ENCODE measurements at places on chromosomes 7 and 10.

GRCh38 chr10:125062914-125063230 is 97.5 kb downstream of the CTBP2 start:
- no peak for DNase-seq

GRCh38 chr10:114021154-114021553 is 22.5 kb upstream of the ADRB1 start:
- DNase-seq, result no peak

DNA sequence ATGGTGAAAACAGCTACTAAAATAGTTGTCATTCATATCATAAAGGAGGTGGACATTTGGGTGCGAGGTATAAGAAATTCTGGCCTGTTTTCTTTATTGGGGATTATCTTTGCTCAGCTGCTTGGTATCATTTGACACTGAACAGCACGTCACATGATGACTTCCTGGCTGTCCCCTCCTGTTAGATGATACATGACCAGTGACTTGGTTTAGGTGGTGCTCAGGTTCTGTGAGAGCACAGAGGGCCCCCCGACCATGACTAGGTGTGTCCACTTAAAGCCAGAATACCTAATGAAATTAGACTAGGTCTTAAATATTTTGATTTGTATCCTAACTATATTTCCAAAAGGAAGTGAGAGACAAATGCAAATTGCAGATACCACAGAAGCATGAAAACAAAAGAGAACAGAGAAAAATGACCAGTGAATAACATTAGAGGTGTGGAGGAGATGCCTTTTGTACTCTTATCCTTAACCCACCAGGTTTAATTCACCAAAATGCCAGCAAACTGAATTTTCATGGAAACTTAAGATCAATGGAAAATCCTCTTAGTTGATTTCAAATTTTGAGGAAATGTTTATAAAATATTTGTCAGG is 50.6 kb upstream of the GJD4 start:
- DNase-seq, result no peak

DNA sequence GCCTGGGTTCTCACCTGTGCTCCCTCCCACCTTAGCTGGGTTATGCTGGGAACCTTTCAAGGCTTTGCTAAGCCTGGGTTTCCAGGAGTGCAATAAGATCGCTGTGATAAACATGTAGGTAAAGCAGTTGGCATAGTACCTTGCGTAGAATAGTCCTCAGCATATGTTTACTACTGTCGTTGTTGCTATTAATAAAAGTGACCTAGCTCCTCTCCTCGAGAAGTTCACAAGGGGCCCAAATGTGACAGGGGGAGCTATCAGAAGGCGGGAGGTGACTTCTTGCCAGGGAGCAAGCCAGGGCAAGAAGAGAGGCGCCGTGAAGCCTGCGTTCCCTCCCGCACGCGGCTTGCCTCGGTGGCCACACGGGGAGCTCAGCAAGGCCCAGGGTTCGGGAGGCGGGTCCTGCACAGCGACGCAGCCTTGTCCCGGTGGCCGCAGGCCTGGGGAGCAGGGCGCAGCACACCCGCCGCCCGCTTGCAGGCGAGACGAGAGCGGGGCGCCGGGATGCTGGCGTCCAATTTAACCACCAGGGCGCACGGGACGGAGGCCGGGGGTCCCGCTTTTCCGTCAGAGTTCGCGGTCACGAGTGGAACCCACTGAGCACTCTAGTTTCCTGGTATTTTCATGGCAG is 106.2 kb downstream of the SNX10 start:
- peak; percentile 1 for DNase-seq

GRCh38 chr10:24694086-24694485 is 29.6 kb downstream of the ARHGAP21 start:
- DNase-seq, result no peak

GRCh38 chr10:102691285-102692066 is 22.7 kb downstream of the ARL3 start:
- DNase-seq, result no peak

DNA sequence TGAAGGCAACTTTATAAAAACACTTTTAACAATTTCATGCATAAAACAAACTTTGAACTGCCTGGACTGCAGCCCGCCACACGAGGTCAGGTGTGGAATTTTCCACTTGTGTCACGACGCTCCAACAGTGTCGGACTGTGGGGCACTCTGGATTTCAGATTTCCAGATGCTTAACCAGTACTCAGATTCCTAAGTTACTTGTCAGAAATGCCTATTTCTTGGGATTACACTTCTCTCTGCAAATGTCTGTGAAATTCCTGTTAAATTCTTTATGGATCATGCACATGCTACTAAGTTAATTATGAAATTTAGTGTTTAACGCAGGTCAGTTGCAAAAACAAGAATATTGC is 473 bp upstream of the GPER1 start:
- no peak for DNase-seq

DNA sequence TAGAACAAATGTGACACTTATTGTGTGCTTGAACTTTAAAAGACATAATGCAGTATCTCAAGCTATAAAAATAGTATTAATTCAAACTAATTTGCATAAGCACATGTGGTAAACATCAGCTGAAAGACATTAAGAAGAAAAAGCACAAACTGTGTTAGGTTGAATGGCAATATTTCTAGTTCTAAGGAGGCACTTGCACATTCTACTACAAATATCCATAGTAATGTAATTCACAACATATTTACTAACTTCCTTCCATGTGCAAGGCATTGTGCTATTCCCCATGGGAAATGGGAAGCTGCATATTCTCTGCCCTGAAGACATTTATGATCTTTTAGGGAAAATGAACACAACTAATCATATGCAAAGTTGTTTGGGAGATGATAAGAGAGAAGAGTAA is 80.2 kb upstream of the SLC13A1 start:
- no peak for DNase-seq

GRCh38 chr10:4359003-4359402 is 467.0 kb upstream of the AKR1E2 start:
- DNase-seq, result no peak

DNA sequence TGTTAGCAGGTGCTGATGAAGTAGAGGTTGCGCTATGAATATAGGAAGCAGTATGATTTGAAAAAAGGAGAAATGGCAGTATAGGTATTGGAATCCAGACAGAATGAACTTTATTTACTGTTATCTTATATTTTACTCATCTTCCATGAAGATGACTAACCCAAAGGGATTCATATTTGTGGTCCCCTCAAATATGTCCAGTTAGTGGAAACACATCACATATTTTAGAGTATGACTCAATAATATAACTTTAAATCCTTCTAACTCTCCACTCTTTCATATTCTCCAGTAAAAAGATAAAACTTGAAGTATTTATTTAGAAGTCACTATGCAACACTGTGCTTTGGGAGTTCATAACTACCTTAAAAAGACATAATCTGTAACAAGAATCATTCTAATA is 286.5 kb upstream of the LRRTM3 start:
- no peak for DNase-seq

GRCh38 chr10:12733271-12733670 is 268.2 kb downstream of the CCDC3 start:
- no peak for DNase-seq

- no peak for DNase-seq
Measured at GRCh38 chr7:11466517-11467105, 365.4 kb downstream of the THSD7A start.

GRCh38 chr7:99860281-99861127 is 16.3 kb downstream of the OR2AE1 start:
- DNase-seq, result no peak

DNA sequence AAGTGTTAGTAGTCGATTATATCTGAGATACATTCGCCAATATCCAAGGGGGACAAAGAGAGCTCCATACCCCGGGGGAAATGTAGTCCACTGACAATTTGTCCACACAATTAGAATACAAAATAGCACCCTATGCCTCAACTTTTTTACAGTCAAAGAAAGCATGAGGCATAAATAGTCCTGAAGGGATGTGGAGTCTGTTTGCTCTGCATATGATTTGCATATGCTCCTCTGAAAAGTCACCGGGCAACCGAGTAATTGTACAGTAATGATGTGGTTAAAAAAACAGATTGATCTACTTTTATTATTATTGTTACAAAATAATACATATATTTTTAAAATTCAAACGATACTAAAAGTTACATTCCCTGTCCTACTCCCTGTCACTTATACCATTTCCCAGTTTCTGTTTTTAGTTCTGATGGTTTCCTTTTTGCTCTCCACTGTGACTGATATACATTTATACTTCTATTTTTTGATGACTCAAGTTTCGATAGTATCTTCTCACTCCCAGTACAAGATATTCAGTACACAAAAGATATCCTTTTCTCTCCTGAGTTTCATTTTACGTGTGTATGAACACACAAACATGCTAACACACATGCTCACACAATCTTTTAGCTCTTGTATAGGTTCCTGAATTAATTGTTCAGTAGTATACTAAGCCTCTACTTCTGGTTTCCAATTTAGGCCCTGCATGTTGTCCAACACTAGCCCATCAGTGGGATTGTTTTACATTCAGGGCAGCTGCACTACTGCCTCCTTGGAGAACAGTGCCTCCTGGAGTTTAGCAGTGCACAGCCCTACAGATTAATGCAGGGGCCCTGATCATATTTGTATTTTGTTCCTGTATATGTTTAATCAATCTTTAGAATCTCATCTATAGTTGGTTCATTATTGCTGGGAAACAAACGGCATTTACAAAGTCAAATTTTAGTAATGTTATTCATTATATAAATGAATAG is 130.9 kb downstream of the TES start:
- DNase-seq, result no peak

GRCh38 chr7:136883046-136883445 is 14.6 kb downstream of the CHRM2 start:
- DNase-seq, result no peak

GRCh38 chr10:2886662-2887061 is 180.7 kb upstream of the PFKP start:
- DNase-seq, result no peak

DNA sequence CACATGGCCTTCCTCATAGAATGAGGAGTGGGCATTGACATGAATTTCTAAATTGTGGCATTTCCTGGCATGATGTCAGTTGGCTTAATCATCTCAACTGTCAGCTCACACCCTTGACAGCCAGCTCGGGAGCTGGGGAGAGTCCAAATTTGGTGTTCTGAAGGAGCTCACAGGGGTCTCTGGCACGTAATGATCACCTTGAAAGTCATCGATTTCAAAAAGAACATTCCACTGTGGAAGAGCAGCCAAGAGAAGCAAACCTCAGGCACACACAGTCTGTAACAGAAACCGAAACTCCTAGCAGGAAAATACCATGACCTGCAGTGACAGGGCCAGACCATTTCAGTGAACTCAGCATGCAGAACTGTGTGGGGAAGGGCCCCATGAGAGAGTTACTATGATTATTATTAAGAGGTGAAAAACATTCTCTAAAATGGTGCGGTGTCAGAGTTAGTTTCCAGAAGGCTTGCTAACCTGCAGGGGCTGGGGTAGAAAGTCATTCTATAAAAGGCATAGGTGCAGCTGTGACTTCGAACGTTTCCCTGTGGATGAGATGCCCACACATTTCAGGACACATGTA is 26.4 kb upstream of the KLF6 start:
- peak; percentile 57 for DNase-seq

DNA sequence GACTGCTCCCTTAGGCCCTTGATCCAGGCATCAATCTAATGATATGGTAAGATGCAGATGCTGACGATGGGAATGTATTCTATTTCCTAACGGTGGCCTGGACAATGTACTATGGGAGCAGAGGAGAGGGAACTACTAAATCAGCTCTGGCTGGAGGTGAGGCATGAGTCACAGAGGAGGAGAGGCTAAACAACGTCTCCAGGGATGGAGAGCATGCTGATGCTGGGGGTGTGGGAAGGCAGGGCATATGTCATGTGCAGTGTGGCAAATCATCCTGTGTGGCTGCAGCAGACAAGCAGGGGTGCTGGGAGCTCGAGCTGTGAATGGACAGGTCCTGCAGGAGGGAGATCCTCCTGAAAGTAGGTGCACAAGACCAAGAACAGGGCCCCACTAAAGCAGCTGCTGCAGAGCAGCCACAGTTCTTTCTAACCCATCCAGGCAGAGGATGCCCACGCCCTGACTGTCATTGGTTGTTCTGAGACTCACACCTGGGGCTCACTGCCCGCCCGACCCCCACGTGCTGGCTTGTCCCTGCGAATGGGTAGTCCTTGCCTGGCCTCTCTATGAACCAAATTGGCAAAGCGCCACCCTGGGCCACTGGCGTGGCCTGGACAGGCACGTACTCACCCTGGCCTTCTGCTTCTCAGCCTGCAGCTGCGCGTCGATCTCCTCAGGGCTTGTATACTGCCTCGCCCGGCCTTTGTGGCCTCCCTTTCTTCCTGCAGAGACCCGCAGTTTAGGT is 4.0 kb downstream of the PDAP1 start:
- no peak for DNase-seq

- peak; percentile 52 for DNase-seq
Measured at GRCh38 chr10:73908853-73909539, 1.9 kb upstream of the PLAU start.

- no peak for DNase-seq
Measured at GRCh38 chr7:155694851-155695250, 50.4 kb downstream of the RBM33 start.

- DNase-seq, result no peak
Measured at GRCh38 chr7:100632951-100633717, 8.2 kb downstream of the TFR2 start.

GRCh38 chr10:77644557-77645243 is 7.1 kb upstream of the KCNMA1 start:
- no peak for DNase-seq

DNA sequence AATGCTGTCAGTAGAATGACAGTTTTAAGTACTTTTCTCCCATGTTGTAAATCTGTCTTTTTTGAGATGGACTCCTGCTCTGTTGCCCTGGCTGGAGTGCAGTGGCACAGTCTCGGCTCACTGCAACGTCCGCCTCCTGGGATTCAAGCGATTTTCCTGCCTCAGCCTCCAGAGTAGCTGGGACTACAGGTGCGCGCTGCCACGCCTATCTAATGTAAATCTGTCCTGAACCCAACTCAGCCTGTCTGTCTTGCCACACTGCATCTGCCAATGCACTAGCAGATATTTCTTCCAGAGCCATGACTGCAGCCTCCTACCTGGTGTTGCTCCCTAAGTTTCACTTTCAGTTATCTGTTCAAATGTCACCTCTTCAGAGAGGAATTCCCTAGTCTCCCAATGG is 264.1 kb downstream of the PHF14 start:
- DNase-seq, result no peak

- DNase-seq, result no peak
Measured at GRCh38 chr7:22288202-22288601, 68.8 kb downstream of the RAPGEF5 start.

GRCh38 chr7:151806204-151806603 is 70.7 kb downstream of the PRKAG2 start:
- no peak for DNase-seq

- DNase-seq, result no peak
Measured at GRCh38 chr7:73838642-73839041, 3.7 kb downstream of the METTL27 start.

DNA sequence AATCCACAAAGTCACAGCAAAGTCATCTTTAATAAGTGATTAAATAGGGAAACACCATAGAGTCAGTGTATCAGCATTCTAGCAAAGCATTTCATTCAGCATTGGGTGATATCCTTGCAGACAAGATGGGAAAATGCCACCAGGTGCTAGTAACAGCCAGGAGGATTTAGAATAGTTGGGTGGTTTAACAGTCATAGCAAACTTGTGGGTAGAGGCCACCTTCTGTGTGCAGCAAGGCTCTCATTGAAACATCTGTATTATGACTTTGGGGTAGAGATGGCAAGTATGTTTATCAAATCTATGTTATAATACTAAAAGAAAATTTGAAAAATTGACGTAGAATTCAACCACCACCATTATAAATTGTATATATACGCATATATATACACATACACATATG is 26.4 kb upstream of the ADO start:
- DNase-seq, result no peak
